ENCODE measurements at places on chromosomes 12 and 14.
A peak's percentile ranks its signal among the peaks of the same experiment; 100 is the strongest.

GRCh38 chr12:92065639-92066038, 80.0 kb downstream of the BTG1 start:
- DNase-seq, result no peak

GRCh38 chr14:65632487-65632886, 220.0 kb downstream of the FUT8 start:
- no peak for DNase-seq

GRCh38 chr14:77903221-77903620, 103.3 kb downstream of the ADCK1 start:
- no peak for DNase-seq

DNA sequence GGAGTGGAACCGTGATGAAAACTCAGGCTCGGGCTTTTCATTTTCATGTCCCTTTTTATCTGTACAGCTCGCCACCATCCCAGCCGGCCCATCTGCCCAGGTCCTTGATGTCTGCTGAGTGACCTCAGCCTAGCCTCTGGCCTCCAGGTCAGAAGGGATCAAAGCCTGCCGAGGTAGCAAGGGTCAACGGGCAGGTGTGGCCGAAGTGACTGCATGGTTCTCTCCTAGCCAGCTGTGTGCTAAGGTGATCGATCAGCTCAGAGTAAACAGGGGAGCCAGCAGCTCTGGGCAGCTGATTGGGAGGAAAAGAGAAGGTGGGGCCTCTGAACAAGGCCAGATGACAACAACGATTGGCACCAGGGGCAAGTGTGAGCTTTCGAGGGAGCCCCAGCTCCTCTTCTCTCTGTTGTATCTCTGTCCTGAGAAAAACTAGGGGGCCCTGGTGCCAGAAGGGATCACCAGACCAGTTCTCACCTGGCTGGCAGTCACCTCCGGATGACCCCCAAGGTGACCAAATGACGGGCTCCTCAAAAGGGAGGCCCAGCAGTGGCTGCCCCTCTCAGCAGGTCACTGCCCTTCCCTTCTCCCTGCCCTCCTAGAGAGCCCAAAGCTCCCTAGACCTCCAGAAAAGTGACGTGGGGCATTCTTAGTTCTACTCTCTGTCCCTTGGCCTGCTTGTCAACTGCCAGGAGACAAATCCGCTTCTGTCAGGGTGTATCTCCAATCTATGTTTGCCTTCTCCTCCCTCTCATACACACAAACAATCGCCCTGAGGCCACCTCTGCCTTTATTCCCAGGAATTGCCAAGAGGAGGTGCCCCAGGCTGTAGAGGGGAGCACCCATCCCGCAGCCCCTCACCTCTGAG, 3.4 kb downstream of the SLC6A12 start:
- DNase-seq, result no peak

DNA sequence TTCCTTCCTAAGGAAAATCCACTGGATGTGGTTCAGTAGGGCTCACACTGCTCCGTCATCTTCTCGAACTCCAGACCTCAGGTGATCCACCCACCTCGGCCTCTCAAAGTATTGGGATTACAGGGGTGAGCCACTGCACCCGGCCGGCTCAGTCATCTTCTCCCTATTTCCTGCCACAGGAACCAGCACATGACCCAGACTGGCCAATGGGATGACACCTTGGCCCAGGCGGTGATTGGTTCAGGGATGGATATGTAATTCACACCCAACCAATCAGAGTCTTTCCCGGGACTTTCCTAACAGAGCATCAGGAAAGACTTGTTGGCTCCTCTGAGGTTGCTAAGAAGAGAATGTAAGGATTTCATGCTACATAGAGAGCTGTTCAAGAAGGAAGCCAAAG, 19.2 kb upstream of the C12orf76 start:
- no peak for DNase-seq

DNA sequence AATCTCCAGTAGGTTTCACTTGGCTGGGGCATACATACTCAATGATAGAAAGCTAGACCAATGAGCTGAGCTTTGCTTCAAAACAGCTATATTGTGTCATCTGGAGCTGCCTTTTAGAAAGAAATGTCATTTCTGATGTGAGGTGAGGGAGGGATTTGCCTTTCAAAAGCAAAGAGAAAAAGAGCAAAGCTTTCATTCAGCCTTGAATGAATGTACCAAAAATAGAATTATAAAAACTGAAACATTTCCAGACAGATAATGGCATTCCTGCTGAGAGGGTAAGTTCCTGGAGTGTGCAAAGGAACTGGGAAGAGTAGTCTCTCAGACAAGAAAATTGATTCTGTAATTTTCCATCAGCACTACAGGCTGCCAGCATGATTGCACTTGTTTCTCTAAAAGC, 710.0 kb downstream of the LRFN5 start:
- DNase-seq, result no peak

DNA sequence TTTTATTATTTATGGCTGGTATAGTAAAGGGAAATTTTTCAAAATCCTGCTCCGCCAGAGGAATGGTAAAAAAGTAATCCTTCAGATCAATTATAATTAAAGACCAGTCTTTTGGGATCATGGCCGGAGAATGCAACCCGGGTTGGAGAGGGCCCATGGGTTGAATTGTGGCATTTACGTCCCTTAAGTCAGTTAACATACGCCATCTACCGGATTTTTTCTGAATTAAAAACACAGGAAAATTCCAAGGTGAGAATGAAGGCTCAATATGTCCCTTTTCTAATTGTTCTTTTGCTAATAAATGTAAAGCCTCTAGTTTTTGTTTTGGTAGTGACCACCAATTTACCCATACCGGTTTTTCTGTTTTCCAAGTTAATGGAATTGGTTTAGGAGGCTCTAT, 602.8 kb downstream of the ALG10 start:
- no peak for DNase-seq

GRCh38 chr12:14775636-14775980, 27.7 kb downstream of the WBP11 start:
- no peak for DNase-seq

GRCh38 chr14:72613231-72613974, 280.5 kb downstream of the DPF3 start:
- DNase-seq, result no peak

GRCh38 chr14:77099425-77100167, 1.5 kb downstream of the CIPC start:
- DNase-seq, result peak; percentile 63

DNA sequence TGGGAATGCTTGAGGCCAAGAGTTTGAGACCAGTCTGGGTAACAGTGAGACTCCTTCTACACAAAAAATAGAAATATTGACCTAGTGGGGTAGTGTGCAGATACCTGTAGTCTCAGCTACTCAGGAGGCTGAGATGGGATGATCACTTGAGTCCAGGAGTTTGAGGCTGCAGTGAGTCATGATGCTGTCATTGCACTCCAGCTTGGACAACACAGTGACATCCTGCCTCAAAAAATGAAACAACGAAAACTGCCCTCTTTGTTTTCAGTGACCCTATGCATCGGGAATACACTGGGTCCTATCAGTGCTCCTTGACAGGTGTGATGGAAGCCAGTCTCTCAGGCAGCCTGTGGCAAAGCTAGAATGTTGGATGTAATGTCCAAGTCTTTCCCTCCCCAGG, 311.5 kb upstream of the OR4E1 start:
- no peak for DNase-seq

GRCh38 chr12:45184147-45184963, 31.5 kb upstream of the ANO6 start:
- no peak for DNase-seq

DNA sequence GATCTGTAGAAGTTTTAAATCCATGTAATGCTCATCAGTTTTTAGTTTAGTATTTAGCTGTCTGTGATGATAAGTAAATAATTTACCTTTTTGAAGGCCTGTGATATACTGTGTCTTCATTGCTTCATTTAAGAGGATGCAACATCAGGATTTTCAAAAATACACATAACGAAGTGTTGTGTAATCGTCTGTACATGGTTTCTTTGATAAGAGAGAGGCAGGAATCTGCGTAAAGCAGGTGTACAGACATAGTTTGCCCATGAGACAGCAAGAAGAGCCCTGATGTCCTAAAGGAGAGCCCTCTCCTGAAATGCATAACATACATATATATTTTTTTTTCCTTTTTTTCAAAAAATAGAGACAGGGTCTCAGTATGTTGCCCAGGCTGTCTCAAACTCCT, 44.8 kb downstream of the RASSF3 start:
- DNase-seq, result no peak

GRCh38 chr14:92934196-92935085, 11.5 kb downstream of the CHGA start:
- DNase-seq, result no peak

GRCh38 chr12:127231371-127231770, 1035.6 kb upstream of the TMEM132C start:
- DNase-seq, result no peak

GRCh38 chr12:13046964-13047363, 2.8 kb downstream of the FAM234B start:
- no peak for DNase-seq

DNA sequence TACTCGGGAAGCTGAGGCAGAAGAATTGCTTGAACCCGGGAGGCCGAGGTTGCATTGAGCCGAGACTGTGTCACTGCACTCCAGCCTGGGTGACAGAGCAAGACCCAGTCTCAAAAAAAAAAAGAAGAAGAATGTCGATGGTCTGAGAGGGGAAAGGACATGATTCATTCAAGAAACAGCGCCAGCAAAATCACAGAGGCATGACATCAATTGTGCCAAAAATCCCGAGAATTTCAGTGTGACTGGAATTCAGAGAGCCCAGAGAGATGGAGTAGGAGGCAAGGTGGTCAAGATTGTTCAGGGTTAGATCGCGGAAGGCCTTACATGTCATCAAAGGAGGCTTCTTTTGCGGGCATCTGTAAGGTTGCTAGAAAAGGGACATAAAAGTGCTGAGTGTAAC, 483.3 kb downstream of the VRK1 start:
- DNase-seq, result no peak
